ENCODE measurements at places on chromosomes 6 and 20.

GRCh38 chr6:168166627-168167026, 87.6 kb upstream of the FRMD1 start:
- DNase-seq = no peak

- no peak for DNase-seq
Measured at GRCh38 chr6:3784885-3785744, 33.6 kb upstream of the PXDC1 start.

DNA sequence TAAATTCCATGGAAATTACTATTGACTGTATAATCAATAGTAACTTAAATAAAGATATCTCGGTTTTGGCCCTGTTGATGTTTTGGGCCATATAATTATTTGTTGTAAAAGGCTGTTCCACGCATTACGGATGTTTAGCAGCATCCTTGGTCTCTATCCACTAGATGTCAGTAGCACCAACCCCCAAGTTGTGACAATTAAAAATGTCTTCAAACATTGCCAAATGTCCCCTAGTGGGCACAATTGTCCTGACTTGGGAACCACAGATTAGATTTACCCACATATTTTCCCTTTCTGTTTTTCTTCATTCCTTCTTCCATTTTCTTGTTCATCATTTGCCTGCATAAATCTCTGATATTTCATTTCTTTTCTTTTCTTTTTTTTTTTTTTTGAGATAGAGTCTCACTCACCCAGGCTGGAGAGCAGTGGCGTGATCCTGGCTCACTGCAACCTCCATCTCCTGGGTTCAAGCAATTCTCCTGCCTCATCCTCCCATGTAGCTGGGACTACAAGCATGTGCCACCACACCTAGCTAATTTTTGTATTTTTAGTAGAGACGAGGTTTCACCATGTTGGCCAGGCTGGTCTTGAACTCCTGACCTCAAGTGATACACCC, 13.6 kb upstream of the WFDC8 start:
- no peak for DNase-seq

GRCh38 chr6:168165373-168165772, 86.4 kb upstream of the FRMD1 start:
- no peak for DNase-seq

GRCh38 chr6:88520445-88520844, 354.3 kb upstream of the CNR1 start:
- DNase-seq = no peak

- no peak for DNase-seq
Measured at GRCh38 chr20:56606174-56606945, 22.7 kb upstream of the TFAP2C start.

GRCh38 chr6:163646133-163646532, 231.6 kb downstream of the QKI start:
- DNase-seq = no peak

DNA sequence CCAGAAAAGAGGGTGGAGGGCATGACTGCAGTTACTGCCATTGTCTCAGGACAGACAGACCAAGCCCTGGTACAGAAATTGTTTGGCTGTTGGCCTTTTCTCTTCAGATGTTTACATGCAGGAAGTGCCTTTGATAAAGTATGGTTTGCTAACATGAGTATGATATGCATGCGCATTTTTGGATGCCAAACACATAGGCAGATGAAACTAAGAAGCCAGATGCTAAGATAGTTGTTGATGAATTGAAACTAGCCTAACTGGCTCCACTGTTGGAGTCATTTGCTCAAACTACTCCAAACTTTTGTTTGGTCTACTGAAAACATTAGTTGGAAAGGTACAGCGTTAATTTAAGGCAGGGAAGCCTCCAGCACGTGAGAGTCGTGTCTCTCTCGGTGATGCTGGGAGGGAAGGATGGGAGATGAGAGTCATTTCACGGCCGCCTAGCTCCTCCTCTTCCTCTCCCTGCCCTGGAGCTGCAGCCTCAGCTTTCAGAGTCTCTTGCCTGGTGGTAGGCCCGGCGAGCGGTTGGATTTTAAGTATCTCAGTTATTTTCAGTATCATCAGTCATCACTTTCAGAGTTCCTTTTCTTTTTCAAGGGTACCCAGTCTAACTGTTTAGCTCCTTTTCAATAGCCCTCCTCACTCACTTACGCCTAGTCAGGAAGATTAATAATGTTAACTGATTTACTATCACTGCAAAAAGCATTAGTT, 29.7 kb downstream of the RREB1 start:
- DNase-seq = no peak
